ENCODE measurements at places on chromosomes 6 and 20.

- DNase-seq = peak; percentile 10
Measured at GRCh38 chr6:116779573-116780164, 14.2 kb upstream of the FAM162B start.

DNA sequence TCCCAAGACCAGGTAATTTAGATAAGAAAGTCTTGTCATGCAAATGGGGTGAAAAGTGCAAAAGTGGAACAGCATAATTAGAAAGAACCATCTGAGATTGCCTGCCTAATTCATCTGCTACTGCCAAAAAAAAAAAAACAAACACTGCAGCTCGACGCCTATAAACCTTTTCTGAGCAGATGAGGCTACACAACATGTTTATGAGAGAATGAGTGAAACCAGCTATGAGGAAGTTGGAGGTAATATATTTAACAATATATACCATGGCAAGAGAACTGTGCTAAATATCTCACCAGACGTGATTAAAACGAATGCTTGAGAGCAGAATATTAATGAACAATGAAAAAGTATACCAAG lies 50.0 kb downstream of the LAMA4 start:
- DNase-seq = no peak

GRCh38 chr20:13960525-13960924 lies 29.9 kb downstream of the SEL1L2 start:
- no peak for DNase-seq

- DNase-seq = no peak
Measured at GRCh38 chr6:12164508-12164770, 125.7 kb upstream of the EDN1 start.

DNA sequence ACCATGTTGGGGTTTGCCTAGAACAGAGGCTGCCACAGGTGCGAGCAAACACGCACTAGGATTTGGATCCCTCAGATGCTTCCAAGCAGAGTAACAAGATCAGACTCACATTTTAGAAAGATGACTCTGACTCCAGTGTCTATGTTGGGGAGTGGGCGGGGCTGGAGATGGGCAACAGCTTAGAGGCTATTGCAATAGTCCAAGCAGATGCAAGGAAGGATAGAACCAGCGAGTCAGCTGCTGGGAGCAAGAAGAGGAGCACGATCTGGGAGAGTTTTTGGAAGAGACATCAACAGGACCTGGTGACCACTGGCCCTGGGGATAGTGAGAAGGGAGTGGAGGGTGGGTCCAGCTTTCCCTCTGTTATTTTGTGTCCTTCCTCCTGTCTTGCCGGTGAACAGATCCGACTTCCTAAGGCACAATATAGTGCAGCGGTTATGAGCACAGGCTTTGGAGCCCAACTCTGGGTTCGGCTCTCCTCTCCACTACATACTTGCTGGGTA lies 52.7 kb downstream of the FGD2 start:
- DNase-seq = no peak

DNA sequence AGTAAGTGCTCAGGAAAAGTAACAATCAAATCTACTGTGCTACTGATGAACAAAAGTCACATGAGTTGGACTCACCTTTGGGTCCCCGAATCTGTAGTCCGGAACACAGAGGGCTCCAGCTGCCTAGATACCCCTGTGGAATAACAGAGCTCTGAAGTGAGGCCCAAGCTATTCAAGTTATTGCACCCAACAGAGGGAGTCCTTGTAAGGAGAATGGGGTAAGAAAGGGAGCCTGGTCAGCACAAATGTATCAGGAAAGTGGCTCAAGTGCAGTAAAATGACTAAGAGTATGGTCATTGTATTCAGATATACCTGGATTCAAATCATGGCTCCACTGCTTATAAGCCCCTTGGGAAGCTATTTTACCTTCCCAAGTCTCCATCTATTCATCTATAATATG lies 20.9 kb downstream of the EDN1 start:
- no peak for DNase-seq

GRCh38 chr6:44219053-44219814 lies 2.5 kb downstream of the MYMX start:
- DNase-seq = no peak

- no peak for DNase-seq
Measured at GRCh38 chr6:38187325-38187724, 367.8 kb downstream of the ZFAND3 start.

DNA sequence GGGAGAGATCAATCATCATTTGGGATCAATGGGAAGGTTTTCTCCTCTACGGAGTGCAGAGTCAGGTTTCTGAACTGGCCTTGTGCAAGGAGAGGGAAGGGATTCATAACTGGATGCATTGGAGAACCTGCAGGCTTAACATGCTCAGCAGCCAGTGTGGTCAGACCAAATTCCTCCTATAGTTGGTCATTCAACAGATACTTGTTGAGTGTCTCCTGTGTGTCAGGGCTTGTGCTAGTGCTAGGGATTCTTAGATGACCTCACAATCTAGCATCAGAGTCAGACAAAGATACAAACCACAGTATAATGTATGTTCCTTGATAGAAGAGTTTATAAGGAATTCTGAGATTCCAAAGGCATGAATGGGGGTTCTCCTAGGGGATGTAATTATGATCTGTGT lies 23.9 kb downstream of the RALY start:
- DNase-seq = no peak
